Posterior cingulate gyrus (tissue), 11 donors: ENCODE measurements at places on chromosomes 16 and 17.

DNA sequence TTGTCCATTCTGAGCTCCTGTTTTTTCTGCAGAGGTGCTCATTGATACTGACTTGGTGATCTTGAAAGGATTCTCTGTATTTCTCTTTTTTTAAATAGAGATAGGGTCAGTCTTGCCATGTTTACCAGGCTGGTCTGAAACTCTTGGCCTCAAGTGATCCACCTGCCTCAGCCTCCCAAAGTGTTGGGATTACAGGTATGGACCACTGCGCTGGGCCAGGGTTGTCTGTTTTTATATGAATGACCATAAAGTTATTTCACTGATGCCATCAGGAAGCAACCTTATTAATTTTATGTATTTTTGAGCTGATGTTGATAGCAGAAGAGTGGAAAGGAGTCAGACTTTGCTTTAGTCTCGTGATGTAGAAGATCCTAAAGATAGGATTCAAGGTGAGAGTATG lies 35.7 kb upstream of the METTL9 start:
- DNase-seq: no peak

- DNase-seq: peak; percentile 85
Measured at GRCh38 chr16:679814-680624, at the start of gene STUB1. Gene STUB1 (plus strand): TSS chr16:680410. CDS start chr16:680526, 116 bp downstream.

DNA sequence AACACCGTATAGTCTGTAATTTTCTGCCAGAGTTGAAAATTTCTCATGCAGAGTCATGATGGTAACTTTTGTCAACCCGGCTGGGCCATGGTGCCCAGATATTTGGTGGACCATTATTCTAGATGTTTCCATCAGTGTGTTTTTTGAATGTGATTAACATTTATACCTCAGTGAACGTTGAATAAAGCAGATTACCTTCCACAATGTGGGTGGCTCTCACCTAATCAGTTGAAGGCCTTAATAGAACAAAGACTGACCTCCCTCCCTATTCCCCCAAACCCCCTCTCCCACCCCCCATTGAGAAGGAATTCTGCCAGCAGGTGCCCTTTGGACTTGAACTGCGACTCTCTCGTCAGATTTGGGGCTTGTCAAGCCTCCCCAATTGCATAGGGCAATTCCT lies 6.4 kb upstream of the CA5A start:
- DNase-seq: no peak

DNA sequence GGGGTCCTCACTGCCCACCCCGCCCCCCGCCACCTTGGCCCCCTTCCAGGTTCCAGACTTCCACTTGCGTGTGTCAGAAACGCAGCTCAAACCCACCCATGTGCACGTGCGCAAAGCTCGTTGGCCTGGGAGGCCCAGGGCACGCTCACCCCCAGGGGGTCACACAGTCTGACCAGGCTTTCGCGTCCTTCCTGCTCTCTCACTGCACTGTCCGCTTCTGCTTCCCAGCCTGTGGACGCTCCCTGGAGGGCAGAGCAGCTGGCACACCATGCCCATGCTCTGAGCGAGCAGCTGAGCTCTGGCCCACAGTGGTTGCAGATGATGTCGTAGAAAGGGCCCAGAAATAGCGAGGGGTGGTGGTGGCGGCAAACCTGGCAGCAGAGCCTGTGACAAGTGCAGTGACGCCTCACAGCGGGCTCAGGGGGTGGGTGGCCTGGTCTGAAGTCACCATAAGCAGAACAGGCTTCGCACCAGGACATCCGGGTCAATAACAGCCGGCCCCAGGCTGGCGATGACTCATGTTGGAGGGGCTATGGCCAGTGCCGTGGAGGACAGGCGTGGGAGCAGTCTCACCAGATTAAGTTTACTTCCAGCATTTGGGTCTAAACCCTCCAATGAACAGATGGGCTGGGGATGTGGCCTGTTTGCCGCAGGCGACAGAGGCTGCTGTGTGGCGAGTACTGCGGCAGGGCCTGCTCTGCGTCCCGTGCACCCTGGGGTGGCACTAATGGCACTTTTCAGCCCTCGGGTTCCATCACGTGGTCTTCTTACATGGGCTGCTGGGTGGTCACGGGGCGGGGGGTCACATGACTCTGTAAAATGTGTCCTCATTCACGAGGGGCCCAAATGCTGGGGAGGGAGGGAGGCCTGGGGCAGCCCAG lies 49.0 kb downstream of the NT5M start:
- DNase-seq: peak; percentile 59

DNA sequence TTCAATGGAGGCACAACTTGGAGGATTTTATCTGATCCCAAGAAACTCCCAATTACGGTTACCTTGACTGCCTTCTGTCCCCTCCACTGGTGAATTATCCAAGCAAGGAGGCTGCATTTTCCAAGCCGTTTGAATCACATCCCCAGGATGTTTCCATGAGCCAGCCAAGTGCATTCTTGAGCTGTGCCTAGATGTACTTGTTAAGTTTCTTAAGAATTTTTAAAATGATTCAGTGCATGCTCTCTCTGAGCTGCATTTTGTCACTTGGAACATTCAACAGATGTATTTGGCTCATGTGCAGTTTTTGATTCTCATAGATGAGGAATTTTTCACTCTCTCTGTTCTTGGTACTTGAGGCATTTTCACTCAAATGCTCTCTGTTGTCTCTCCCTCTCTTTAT lies 202.6 kb upstream of the MYOCD start:
- no peak for DNase-seq

DNA sequence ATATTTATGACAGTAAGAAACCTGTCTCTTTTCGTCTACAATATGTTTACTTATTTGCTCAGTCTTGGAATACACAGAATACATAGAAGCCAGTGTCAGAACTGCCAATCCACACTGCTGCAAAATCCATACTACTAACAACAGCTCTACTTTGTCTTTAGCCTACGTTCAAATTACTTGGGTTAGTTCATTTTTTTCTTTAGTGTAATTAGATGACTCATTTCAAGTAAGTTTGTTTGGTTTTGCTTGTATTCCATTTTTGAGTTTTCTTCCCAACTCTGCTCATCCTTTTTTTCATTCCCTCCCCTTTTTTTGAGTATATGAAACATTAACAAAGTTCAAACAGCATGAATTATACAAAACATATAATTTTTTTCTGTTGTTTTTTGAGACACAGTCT lies 16.9 kb downstream of the CMC2 start:
- no peak for DNase-seq

- no peak for DNase-seq
Measured at GRCh38 chr16:82051656-82052055, 16.6 kb downstream of the HSD17B2 start.

GRCh38 chr17:34412534-34412933 lies 49.5 kb upstream of the CCL1 start:
- DNase-seq: no peak

- no peak for DNase-seq
Measured at GRCh38 chr17:17924857-17925250, 47.3 kb downstream of the TOM1L2 start.

DNA sequence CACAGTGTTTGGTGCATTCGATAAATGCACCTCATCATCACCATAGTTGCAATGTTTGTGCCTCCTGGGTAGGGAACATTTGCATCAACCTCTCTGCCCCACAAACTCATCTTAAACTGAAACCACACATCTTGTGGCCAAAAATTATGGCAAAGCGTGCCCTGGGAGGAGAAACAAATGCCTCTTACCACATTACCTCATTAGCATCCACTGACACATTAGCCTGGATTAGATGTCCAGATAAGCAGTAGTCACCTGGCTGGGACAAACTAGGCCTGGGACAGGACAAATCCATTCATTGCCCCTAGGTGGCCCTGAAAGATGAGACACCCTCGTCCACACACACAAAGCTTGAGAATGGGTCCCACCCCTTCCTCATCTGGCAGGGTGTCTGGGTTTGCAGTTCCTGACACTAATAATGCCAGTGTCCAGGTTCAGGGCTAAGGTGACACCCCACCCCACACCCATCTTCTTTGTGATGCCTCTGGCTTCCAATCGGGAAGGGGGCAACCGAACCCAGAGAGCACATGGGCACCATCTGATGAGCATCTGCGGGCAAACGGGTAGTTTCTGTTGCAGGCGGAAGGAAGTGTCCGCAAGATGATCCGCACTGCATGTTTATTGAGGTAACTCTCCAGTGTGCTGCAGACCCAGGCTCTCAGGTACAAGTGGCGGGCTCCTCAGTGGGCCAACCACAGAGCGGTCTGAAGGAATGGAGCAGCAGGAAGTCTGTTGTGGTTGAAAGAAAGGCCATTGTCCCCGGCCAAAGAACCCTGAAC lies 8.6 kb downstream of the XYLT1 start:
- DNase-seq: no peak

DNA sequence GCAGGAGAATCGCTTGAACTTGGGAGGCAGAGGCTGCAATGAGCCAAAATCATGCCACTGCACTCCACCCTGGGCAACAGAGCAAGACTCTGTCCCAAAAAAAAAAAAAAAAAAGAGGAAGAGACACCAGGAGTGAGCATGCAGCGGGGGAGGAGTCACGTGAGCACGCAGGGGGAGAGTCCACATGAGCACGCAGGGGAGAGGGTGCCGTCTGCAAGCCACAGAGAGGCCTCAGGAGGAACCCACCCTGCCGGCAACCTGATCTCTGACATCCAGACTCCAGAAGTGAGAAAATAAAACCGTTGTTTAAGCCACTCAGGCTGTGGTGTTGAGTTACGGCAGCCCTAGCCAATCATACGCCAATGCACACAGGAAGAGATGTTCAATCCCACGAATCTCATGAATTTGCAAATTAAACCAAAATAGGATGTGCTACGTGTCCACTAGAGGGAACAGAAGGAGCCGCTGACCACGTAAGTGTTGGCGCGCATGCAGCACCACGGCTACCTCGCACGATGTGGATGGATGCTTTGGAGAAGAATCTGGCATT lies 42.2 kb downstream of the CCDC57 start:
- DNase-seq: no peak

DNA sequence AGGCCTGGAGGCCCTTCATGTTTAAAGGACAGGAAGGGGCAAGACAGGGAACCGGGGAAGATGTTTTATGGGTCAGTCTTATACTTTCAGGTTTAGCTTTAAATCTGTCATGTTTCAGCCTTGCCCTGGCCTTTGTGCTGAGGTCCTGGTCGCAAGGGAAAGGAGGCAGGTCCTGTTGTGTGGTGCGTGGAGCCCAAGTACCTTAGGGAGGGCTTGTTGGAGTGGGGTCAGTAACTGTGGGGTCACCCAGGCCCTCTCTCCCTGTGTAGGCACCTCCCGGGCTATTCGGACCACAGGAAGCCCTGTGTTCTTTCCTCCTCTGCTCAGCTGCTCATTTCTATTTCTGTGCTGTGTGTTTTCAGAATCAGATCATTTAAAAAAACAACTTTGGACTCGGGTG lies 42.7 kb downstream of the MPRIP start:
- DNase-seq: peak; percentile 14

DNA sequence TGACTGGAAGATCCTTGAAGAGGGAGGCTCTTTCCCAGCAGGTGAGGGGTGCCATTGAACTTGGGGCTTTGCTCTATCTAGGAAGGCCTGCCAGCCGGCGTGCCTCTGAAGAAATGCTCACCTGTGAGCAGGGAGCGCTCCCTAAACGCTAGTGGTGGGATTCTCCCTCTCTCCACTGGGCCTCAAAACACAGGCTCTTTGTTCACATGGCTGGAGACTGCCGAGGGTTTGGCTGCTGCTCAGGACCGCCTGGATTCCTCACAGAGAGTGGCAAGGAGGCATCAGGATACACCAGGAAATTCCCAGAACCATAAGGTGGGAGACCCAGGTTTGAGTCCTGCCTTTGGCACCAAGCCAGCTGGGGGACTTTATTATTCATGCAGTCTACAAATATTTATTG lies 17.6 kb upstream of the TMEM11 start:
- no peak for DNase-seq
